ENCODE measurements at places on chromosomes 2 and 18.

- DNase-seq = peak; percentile 86
Observed at GRCh38 chr18:24271381-24272228, 126.0 kb downstream of the OSBPL1A start.

DNA sequence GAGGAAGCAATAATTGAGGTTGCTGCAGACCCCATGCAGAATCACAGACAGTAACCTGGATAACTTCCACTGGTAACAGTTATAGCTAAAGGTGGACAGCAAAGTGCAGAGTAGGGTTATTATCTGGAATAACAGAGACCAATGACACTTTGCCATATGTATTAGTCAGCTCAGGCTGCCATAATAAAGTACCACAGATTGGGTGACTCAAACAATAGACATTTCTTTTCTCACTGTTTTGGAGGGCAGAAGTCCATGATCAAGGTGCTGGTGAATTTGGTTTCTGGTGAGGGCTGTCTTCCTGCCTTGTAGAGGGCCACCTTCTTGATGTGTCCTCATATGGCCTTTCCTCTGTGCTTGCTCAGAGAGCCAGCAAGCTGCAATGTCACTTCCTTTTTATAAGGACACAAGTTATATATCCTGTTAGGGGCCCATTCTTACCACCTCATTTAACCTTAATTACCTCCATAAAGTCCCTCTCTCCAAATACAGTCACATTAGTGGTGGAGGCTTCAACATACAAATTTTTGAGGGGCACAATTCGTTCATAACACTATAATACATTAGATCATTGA lies 191.0 kb upstream of the LRP1B start:
- DNase-seq = no peak

- no peak for DNase-seq
Observed at GRCh38 chr2:27211241-27211942, 449 bp upstream of the ATRAID start.

GRCh38 chr2:96945014-96945413 lies 41.4 kb downstream of the FAM178B start:
- DNase-seq = no peak

- DNase-seq = peak; percentile 93
Observed at GRCh38 chr2:85549826-85550225, 10.9 kb downstream of the MAT2A start.

DNA sequence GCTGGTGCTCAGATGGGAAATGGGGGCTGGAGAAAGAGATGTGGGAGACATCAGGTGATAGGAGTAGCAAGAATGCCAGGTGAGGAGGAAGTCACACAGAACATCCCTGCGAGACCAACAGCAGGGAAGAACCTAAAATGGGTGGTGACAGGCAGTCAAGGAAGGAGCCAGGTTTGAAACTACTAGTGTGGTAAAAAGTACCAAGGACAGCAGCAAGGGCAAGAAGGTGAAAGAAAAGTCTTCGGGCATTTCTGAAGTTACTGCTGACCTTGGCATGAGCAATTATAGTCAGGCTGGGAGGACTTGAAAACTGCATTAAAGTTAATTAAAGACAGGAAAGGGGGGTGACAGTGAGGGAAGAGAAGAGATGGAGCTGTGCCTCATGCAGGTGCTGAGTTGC lies 410.4 kb downstream of the RAD51AP2 start:
- peak; percentile 7 for DNase-seq

- no peak for DNase-seq
Observed at GRCh38 chr2:28758459-28758858, 6.8 kb downstream of the PPP1CB start.

- DNase-seq = no peak
Observed at GRCh38 chr2:34368304-34368703, 769.2 kb upstream of the FAM98A start.

- no peak for DNase-seq
Observed at GRCh38 chr2:174336501-174337336, 2.0 kb downstream of the SP9 start.
